ENCODE measurements at places on chromosomes 3 and 15.
A peak's percentile ranks its signal among the peaks of the same experiment; 100 is the strongest.

GRCh38 chr3:58414538-58415197 lies 19.0 kb downstream of the PDHB start:
- peak; percentile 53 for DNase-seq

- no peak for DNase-seq
Measured at GRCh38 chr3:45943207-45943846, at the start of gene CXCR6. Gene CXCR6, plus strand, starts transcription at chr3:45943464. Its CDS starts 3,018 bp downstream, at chr3:45946482.

GRCh38 chr3:159672728-159673688 lies 315.6 kb upstream of the IL12A start:
- DNase-seq = no peak

GRCh38 chr3:51388286-51389029 lies 2.6 kb upstream of the RBM15B start:
- peak; percentile 59 for DNase-seq

DNA sequence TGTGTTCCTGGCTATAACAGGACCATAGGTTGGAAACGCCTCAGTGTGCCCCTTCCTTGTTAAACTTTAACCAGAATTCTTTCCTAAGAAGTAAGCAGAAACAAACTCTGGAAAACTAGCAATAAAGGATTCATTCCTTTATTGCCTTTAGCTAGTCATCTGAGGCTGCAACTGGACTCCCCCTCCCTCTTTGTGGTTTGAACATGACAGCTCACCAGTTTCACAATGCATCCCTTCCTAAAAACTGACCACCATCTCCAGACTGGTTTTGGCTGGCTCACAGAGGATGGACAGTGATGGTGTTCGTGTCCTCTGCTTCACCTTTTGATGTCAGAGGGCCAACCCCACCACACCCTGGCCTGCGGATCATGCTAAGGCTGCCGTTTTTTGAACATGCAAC lies 27.9 kb upstream of the TGFBR2 start:
- peak; percentile 87 for DNase-seq

GRCh38 chr3:111285184-111285538 lies 213.5 kb downstream of the NECTIN3 start:
- DNase-seq = no peak

GRCh38 chr3:78035131-78035641 lies 995.3 kb downstream of the ROBO2 start:
- no peak for DNase-seq

GRCh38 chr3:71247221-71247957 lies 336.1 kb downstream of the FOXP1 start:
- DNase-seq = no peak

GRCh38 chr3:78659386-78659987 lies 1108.3 kb downstream of the ROBO1 start:
- DNase-seq = peak; percentile 21

GRCh38 chr3:195863121-195864061 lies 45.0 kb downstream of the TNK2 start:
- DNase-seq = peak; percentile 25

DNA sequence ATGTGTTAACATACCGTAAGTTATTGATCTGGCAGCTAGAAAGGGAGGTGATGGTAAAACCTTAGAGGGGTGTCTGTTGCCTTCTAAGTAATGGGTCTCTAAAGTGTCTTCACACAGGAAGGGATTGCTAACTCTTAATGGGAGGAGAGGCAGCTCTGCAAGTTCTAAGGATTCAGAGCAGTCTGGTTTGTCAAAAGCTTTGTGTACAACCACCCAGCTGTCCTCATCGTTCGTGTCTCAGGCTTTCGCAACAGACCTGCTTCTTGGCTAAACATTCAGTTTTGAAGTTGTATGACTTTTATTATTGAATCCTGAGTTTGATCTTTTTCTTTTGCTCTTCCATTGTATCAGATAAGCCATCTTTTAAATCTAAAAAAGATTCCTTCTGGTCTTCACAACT lies 404.9 kb downstream of the SQOR start:
- peak; percentile 65 for DNase-seq

DNA sequence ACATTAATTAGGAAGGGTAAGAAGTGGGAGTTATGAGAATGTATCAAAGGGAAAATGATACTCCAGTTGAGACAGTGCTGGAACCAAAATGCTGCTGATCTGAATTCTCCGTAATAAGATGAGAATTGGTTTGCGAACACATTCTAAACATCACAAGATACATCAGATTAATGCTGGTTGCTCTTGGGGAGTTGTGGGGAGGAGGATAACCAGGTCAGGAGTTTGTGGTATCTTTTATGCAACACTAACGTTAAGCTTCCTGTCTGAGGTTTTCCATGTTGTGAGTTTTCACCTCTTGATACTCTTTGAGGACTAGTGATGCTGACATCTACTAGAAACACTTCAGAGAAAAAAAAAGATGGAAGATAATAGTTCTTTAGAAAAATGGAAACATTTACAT lies 47.2 kb downstream of the PPARG start:
- peak; percentile 77 for DNase-seq

DNA sequence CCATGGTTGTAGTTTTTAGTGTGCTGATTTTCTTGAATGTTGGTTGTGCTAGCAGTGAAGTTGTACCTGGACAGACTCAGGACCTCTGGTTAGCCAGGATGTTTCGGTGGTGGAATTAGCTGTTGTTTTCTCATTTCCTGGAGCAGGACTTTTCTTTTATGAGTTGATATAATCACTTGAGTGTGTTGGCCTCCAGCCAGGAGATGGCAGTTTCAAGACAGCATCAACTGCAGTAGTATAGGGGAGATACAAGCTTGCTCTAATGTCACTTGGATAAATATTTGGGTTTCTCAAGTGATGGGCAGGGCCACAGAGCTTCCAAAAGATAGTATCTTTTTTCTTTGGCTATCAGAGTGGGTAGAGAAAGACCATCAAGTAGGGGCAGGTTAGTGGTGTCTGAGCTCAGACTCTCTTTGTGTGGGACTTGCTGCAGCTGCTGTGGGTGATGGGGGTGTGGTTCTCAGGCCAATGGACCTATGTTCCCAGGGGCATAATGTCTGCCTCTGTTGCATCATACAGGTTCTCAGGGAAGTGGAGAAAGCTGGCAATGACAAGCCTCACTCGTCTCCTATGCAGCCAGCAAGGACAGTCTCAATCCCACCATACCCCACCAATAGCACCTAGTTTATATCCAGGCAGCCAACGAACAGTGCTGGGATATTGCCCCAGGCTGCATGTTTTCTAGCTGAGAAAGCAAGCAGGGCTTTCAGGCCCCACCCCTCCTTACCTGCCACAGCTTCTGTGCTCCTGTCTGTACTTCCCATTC lies 14.6 kb upstream of the OR5K2 start:
- no peak for DNase-seq

GRCh38 chr15:75153565-75154276 lies 48.0 kb upstream of the C15orf39 start:
- peak; percentile 96 for DNase-seq

GRCh38 chr3:73270839-73271483 lies 209.5 kb downstream of the EBLN2 start:
- no peak for DNase-seq

GRCh38 chr15:52466134-52466701 lies 62.5 kb downstream of the MYO5A start:
- peak; percentile 98 for DNase-seq

DNA sequence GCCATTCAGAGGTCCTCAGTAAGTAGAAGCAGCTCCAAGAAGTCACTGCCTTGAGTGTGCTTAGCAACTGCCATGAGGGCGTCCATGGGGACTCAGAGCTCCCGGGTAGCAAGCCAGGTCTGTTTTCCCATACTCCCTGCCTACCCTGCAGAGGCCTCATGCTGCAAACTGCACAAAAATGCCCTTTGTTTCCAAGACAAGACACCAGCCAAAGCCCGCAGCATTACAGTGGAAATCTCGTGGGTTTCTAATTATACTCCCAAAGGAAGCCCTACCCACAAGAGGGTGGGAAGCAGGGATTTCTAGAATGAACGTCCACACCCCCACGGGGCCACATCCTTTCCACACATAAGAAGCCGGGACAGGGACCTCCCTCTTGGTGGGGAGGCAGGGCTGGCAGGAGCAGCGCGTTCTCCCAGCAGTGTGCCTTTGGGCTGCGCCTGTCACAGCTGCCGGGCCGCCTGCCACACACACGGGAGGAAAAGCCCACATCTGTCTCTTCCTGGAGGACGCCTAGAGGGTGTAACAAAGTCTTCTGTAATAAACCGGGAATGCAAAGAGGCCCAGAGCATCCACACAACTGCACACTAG lies 31.1 kb downstream of the FAM174B start:
- no peak for DNase-seq

GRCh38 chr3:12437861-12438260 lies 46.4 kb upstream of the TSEN2 start:
- no peak for DNase-seq

DNA sequence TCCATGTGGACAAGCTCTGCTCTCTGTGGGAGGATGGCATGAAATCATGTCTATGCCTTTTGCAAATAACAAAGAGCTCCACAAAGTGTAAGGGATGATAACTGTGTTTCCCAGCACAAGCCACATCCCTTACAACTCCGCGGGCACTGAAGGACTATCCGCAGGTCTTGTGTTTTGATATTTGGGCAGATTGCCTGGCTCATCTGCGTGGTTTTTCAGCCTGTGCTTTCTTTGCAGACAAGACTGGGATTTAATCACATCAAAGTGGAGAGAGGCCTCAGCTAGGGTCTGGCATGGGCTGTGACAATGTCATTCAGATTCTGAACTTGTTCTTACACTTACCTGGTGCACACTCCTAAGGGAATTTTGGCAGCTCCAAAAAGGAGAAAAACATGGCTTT lies 30.2 kb upstream of the CA12 start:
- no peak for DNase-seq

DNA sequence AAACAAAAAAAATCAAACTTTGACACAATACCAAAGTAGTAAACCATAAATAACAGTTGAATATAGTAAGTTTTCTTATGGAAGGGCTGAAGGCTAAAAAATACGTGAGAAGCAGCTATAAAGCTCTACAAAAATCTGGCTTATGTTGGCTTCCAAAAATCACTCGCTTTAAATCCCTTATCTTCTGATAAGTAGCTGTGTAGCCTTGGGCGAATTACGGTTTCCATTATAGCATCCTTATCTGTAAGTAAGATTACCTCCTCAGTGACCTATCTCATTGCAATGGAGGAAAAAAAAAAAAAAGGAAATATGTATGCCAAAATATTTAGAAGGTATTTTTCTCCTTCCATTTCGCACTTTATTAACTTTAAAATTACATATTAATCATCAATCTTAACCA lies 348.6 kb downstream of the PLOD2 start:
- DNase-seq = no peak

DNA sequence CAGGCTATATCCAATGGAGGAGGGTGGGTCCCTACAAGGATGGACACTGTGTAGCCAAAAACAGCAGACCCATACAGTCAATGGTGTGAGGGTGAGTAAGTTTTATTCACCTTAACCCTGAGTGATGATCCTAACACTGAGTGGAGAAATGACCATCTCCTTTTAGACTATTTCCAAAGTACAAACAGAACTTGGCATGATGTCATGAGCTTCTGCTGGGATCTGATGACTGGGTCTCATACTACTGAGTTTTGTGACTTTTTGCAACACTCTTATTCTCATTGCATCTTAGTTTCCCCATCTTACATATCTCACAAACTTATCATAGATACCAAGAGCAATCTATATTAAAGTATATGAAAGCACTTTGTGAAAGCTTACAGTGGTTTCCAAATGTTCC lies 330.3 kb upstream of the CFAP20DC start:
- no peak for DNase-seq

DNA sequence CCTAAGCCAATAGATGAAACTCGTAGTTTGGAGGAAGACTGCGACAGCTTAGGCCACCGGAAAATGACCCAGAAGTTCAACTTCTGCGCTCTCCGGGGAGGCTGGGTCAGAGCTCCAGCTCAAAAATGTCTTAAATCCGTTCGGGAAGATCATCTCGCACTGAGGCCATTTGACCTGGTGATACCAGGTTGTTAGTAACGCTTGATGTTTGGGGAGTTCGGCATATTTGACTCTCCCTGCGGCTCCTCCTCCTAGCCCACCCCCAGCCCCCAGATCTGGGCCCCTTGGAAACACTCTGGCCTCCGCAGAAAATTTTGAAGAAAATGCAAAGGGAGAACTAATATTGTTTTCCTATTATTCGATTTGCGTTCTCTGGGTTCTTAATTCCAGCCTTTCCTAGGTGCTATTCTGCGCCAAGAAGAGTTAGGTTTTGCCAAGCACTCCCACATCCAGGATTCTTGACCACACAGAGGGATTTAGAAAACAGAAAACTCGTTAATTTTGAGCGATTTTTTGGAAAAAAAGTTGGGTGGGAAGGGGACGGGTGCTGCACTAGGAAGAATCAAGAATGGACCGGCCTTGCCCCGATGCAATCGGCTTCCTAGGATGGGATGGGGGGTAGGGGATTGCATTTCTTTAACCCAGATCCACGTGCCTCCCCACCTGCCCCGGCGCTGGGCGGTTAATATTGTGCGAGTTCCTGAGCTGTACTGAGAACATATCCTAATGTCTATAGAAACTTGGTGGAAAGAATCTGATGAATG lies 50.0 kb downstream of the ZIC4 start:
- DNase-seq = no peak

DNA sequence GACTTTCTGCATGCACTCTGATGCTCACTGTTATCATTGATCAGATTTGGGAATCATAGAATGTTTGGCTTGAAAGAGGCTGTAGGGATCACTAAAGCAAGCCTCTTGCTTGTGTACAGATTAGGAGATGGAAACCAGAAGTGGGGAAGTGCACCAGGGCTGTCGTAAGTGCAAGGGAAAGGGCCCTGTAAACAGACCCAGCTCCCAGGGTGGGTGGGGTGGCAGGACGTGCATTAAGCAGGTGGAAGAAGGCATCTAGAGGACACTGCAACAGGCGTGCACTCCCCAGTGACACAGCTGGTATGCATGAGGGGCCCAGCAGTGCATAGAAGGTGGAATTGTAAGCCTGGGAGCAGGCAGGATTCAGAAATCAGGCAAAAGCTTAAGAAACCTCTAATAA lies 58.0 kb upstream of the SLC7A14 start:
- DNase-seq = no peak

DNA sequence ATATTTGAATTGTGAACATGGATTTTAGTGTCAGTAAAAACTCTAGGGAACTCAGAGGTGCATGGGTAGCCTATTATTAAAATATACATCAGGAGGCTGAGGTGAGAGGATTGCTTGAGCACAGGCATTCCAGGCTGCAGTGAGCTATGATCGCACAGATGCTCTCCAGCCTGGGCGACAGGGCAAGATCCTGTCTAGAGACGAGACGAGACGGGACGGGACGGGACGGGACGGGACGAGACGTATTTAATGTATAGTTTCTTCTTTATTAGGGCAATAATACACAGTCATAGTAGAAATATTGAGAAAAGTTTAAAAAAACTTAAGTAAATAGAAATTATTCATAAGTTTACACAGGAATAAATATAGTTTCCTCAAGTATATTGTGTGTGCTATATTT lies 89.3 kb downstream of the DIPK2A start:
- no peak for DNase-seq

GRCh38 chr3:46276497-46277099 lies 34.3 kb downstream of the CCR3 start:
- DNase-seq = peak; percentile 65

GRCh38 chr3:141044695-141045641 lies 6.2 kb upstream of the SPSB4 start:
- no peak for DNase-seq

- DNase-seq = no peak
Measured at GRCh38 chr3:14792691-14793121, 26.1 kb upstream of the FGD5 start.
